ENCODE measurements at places on chromosomes 6 and 20.

GRCh38 chr20:42610070-42610469 is 579.6 kb downstream of the PTPRT start:
- DNase-seq = no peak

- no peak for DNase-seq
These were observed 182.2 kb downstream of the AKAP7 start for GRCh38 chr6:131317516-131317915.

- no peak for DNase-seq
These were observed 68.1 kb upstream of the SLC22A16 start for GRCh38 chr6:110544472-110544871.

GRCh38 chr6:99287523-99287922 is 62.0 kb downstream of the FAXC start:
- DNase-seq = no peak

DNA sequence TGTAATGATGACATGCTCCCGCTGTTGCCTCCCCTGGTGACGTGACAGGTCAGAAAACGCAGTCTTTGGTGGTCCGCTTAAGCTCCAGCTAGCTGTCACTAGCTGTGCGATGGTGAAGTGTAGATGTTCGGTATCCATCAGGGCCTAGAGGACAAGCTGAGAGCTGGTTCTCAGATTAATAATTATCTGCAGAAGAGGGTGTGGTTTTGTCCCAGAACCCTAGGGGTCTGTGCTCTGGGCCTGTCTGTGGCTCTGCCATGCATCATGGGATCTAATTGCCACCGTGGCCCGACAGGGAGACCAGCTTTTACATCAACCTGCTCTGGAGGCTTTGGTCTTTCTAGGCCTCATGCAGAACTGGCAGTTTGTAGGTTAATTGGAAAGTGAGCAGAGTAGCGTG is 34.1 kb downstream of the ERMARD start:
- DNase-seq = no peak

DNA sequence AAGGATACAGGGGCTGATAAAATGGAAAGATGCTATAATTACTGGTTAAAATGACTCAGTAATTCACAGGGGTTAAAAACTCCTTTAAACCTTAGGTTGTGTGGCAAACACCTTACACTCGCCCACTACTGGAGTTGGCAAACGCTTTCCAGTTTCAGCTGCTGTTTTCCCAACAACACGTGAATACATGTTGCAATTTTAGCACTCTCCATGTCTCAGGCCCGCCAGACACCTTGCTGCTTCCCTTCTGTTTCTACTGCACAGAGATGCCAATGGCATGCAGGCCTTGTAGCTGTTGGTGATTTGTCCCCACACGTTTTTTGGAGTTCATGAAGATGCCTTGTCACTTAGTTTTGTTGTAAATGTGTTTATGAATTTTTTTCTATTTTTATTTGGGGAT is 5.3 kb upstream of the TTPAL start:
- DNase-seq = no peak

DNA sequence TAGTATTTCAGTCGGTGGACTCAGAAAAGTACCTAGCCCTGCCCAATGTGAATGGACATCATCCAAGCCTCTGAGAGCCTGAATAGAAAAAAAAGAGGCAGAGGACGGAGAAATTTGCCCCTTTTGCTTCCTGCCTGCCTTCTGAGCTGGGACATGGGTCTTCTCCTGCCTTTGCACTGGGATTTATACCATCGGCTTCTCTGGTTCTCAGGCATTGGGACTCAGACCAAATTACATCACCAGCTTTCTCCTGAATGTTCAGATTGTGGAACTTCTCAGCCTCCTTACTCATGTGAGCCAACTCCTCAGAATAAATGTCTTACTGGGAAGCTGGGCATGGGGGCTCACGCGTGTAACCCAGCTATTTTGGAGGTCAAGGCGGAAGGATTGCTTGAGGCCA is 19.8 kb downstream of the KCNB1 start:
- no peak for DNase-seq

DNA sequence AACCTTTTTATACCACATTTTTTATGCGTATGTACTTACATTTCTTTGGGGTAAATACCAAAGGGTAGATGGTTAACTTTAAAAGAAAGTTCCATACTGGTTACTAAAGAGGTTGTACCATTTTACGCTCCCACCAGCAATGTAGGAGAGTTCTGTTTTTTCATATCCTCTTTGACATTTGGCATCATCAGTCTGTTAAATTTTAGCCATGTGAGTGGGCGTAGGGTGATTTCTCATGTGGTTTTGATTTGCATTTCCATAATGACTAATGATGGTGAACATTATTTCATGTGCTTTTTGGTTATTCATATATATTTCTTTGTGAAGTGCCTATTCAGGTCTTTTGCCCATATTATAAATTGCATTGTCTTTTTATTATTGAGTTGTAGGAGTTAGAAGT is 194.2 kb downstream of the PRL start:
- no peak for DNase-seq

GRCh38 chr6:110999634-111000270 is 17.9 kb downstream of the RPF2 start:
- no peak for DNase-seq

- DNase-seq = no peak
These were observed 8.0 kb upstream of the CRISP2 start for GRCh38 chr6:49721297-49721696.

Measured in activated naive CD4-positive, alpha-beta T cell (primary cell).